ENCODE measurements at places on chromosomes 6 and 20.

GRCh38 chr20:36538026-36538722 is 3.1 kb upstream of the MYL9 start:
- DNase-seq: no peak

- DNase-seq: no peak
These were observed 41.7 kb downstream of the NEDD9 start for GRCh38 chr6:11190625-11191245.

GRCh38 chr20:14127514-14128223 is 132.4 kb downstream of the MACROD2 start:
- DNase-seq: no peak

GRCh38 chr6:124819346-124819745 is 142.9 kb upstream of the RNF217 start:
- no peak for DNase-seq

DNA sequence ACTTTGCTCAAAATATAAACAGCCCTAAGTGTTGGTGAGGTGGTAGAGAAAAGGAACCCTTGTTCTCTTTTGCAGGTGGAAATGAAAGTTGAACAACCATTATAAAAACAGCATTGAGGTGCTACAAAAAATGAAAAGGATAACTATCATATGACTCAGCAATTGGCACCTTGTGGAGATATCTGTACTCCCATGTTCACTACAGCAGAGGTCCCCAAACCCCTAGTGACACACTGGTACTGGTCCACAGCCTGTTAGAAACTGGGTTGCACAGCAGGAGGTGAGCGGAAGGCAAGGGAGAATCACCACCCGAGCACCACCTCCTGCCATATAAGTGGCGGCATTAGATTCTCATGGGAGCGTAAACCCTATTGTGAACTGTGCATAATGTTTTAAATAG is 267.4 kb upstream of the THEMIS start:
- no peak for DNase-seq

DNA sequence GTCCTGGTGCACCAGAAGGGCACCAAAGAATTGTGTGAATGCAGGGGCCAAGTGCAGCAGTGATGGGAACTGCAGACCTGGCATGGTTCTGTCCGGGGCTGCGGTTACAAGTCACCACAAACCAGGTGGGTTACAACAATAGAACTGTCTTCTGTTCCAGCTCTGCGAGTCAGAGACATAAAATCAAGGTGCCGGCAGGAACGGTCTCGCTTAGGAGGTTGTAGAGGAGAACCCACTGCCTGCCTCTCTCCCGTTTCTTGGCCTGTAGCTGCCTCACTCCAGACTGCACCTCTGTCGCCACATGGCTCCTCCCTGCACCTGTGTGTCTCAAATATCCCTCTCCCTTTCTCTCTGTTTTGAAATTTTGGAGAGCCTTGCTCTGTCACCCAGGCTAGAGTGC is 143.3 kb downstream of the TAF4 start:
- DNase-seq: no peak

- no peak for DNase-seq
These were observed 20.1 kb downstream of the C6orf163 start for GRCh38 chr6:87364602-87365252.

DNA sequence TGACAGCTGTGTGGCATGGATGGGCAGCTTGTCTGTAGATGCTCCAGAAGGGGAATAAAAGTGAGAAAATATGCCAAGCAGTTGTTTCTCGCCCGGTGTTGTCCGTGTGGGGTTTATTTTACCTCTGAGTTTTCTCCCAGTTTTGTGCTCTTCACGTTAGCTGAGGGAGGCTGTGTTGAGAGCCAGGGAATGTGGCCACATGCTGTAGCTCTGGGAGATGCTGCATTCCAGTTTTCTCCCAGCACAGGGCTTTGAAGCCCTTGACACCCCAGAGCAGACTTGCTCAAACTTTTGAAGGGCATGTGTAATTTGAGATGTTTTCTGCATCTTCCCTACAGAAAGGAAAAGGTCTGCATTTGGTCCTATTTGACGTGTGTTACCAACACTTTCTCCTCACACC is 67.7 kb downstream of the RREB1 start:
- DNase-seq: no peak

- DNase-seq: no peak
These were observed 853.3 kb upstream of the MAN1A1 start for GRCh38 chr6:120202878-120203277.

- no peak for DNase-seq
These were observed 31.5 kb downstream of the RAB44 start for GRCh38 chr6:36729161-36729524.

GRCh38 chr6:123668965-123669591 is 32.3 kb upstream of the TRDN start:
- no peak for DNase-seq

DNA sequence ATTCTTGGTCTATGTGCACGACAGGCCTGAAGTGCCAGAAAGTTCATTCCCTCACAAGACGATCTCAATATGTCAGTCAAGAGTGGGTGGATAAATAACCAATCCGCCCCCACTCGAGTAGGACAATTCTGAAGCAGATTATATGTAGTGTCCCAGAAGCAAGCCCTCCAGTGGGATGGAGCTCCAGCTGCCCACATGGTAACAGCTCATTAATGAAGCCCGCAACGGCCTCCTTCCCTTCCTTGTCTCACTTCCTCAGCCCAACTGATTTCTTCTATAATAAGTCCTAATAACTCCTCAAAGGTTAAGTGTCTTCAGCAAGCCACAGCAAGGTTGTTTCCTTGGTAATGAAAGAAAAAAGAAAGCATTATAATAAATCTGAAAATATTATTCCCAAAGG is 82.1 kb upstream of the F13A1 start:
- DNase-seq: no peak

- DNase-seq: no peak
These were observed 1.3 kb downstream of the PTGIS start for GRCh38 chr20:49566401-49567364.

All from stimulated activated CD8-positive, alpha-beta memory T cell treated with anti-CD3 and anti-CD28 coated beads, Interleukin-4, amount 100 ng/mL, for 1 hour (primary cell).